ENCODE measurements at places on chromosomes 12 and 14.

GRCh38 chr14:68959035-68959434 is 20.1 kb downstream of the ACTN1 start:
- ATAC-seq, result no peak

- ATAC-seq, result no peak
Measured at GRCh38 chr12:15541996-15542631, 219.8 kb downstream of the PTPRO start.

DNA sequence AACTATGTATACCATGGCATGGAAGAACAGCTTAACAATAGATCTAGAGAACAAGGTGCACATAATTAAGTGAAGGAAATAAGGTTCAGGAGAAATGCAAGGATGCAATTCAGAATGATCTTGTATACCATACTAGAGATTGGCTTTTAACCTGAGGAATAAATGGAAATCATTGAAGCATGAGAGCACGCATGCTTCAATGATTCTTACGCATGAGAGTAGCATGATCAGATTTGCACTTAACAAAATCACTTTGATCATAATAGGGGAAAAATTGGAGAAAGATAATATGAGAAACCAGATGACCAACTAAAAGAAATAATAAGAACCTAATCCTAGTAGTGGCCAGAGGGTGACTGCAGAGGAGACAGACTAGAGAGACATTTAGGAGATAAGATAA is 133.3 kb upstream of the FSCB start:
- no peak for ATAC-seq

- ATAC-seq, result no peak
Measured at GRCh38 chr14:105767315-105767714, 240.9 kb downstream of the TMEM121 start.

DNA sequence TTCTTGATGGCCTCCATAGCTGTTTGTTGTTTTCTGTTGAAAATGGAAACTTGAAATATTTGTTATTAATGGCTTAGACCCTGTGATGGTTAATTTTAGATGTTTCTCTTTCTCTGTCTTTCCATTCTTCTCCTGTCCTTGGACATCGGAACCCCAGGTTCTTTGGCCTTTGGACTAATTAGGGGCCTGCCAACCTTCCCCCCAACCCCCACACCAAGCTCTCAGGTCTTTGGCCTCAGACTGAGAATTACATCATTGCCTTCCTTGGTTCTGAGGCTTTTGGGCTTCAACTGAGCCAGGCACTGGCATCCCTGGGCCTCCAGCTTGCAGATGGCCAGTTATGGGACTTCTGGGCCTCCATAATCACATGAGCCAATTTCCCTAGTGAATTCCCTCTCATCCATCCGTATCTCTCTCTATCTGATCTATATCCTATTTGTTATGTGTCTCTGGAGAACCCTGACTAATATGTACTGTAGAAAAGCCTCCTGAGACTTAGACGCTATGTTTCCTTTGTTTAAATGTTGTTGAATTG is 71.6 kb downstream of the FGD4 start:
- ATAC-seq, result no peak

DNA sequence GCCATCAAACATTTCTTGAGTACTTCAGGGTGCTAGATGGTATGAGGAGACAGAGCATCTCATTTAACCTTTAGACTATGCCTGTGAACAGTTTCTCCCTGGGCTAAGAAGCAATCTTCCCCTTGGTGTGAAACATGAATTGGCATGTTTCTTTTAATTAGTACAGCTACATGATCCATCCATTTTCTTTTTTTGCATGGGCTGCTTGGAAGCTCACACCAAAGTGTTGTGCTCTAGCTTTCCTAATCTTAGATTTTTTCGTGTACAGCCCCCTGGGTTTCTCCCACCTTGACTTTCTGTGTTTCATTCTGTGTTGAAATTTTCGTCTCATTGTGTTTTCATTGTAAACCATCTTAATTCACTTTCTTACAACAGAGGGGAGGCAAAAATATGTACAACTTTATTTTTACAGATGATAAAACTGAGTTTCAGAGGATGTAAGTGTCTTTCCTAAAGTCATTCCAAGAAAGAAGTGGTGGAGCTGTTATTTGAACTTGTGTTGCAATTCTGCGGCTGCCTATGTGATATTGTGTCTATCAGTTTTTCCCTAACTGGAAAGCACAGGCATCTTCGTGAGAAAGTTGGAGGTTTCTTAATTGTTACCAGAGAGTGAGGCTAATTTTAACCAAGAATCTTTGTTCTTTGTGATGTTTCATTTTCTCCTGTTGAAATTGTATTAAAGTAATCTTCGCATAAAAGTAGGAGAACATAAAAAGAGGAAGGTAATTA is 64.5 kb downstream of the DAAM1 start:
- no peak for ATAC-seq

GRCh38 chr12:67891596-67891995 is 97.7 kb upstream of the IFNG-AS1 start:
- ATAC-seq, result no peak

GRCh38 chr14:59245809-59246295 is 57.4 kb downstream of the DAAM1 start:
- no peak for ATAC-seq

GRCh38 chr14:52434955-52435354 is 117.3 kb downstream of the TXNDC16 start:
- no peak for ATAC-seq

Measured in motor neuron (in vitro differentiated cells).